ENCODE measurements at places on chromosomes 6 and 20.
A peak's percentile ranks its signal among the peaks of the same experiment; 100 is the strongest.

GRCh38 chr6:10276660-10277287 lies 138.1 kb downstream of the TFAP2A start:
- DNase-seq: peak; percentile 38

GRCh38 chr6:99736302-99736701 lies 129.7 kb downstream of the PRDM13 start:
- DNase-seq: no peak

- DNase-seq: no peak
Observed at GRCh38 chr20:53352727-53353440, 240.8 kb downstream of the ZNF217 start.

- DNase-seq: peak; percentile 23
Observed at GRCh38 chr6:37323580-37323979, 30.2 kb upstream of the RNF8 start.

DNA sequence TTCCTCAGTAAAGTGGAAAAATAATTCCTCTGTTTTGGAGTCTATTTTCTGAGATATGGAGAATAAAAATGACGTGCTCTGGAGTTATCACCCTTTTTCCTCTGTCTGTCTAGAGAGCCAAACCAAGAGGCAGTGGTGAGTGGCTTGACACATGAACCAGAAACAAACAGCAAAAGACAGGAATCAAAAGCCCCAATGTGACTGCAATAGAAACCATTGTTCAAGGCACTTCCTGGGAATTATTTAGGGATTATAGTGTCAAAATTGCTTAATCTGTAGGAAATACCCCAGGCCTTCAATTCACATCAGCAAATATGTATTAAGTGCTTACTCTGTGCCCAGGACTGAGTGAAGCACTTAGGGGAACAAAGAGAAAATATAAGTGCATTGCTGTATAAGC lies 560.4 kb upstream of the JAG1 start:
- no peak for DNase-seq

GRCh38 chr20:3887876-3888620 lies 1.1 kb upstream of the PANK2 start:
- peak; percentile 62 for DNase-seq

DNA sequence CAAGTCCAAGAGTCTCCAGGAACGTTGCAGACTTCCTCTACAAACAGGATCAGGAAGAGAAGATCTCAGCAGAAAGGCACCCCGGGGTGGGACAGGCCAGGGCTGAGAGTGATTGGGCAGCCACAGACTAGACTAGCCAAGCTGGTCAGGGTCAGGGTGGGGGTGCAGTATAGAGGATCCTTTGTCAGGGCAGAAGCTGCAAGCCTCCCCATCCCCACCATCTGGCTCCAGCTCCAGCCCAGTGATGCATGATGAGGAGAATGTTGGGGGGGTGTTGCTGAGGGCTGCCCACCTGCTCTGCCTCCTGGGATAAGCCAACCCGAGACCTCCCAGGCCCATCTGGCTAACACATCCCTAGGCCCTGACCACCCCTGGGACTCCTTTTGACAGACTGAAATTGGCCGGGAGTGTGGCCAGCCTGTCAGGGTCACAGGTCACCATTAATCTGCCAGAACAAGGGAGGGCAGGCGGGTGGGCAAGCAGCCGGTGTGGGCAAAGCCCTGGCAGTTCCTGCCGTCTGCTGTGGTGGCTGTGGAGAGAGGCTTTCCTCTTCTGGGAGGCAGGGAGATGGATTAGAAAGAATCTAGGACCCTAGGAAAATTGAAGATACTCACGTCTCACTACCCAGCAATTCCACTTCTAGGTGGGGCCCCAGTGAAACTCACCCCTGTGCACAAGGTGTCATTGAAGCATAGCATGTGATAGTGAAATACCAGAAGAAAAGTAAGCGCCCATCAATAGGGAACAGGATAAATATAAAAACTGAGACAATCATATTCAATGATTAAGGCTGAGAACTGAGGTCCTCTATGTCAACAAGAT lies 22.1 kb upstream of the SNTA1 start:
- DNase-seq: no peak

GRCh38 chr6:56266011-56266410 lies 18.6 kb upstream of the COL21A1 start:
- DNase-seq: no peak

- no peak for DNase-seq
Observed at GRCh38 chr6:159104931-159105330, 60.1 kb upstream of the TAGAP start.

DNA sequence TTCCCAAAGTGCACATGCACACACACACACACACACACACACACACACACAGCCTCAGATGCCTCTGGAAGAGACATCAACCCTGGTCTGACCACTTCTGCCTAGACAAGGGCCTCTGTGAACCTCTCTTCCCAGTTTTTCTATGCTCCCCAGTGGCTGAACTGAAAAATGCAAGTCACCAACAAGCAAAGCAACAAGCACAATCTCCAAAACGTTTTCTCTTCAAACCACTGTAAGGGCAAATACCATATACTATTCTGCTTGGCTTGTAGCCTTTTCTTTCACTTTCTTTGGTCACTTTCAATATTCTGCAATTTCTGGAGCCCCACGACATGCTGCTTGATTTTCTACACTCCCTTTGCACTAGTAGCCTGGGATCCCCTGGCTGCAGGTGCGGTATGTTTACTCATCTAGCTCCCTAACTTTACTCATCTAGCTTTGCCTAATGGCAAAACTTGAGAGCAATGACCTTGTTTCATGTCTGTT lies 121.4 kb upstream of the DST start:
- peak; percentile 64 for DNase-seq

DNA sequence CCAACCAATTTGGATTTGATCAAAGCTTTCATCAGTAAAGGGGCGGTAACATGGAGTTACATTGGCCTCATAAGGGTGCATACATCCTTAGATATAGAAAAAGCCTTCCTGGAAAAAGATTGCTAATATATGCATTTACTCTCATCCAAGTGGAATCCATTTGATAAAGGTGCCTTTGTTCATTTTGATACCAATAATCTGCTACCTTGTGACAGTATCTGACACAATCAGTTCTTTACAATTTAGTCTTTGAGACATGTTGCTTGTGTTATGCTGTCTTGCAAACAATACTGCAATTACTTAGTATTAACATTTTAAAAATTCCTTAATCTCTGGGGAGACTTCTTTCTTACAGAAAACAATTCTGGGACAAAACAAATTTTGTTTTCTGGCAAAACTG lies 654.4 kb upstream of the SLC35B3 start:
- no peak for DNase-seq

GRCh38 chr20:64223526-64224067 lies 32.0 kb upstream of the PCMTD2 start:
- DNase-seq: peak; percentile 24

GRCh38 chr6:78864957-78865356 lies 2.4 kb upstream of the IRAK1BP1 start:
- no peak for DNase-seq

GRCh38 chr6:166851911-166852310 lies 104.4 kb downstream of the RNASET2 start:
- DNase-seq: no peak
